GM23338 (cell line): ENCODE measurements at places on chromosomes 12 and 14. TPM values are rescaled to one million over a fixed set of nuclear protein-coding genes. Genes with fewer than 3 reads are reported as not detected.

- no peaks in the 10 kb centered on the region for H3K27me3 ChIP-seq
- H3K4me1 ChIP-seq = peaks cover 9% of the 10 kb centered on the region
- H3K36me3 ChIP-seq = peaks cover 4% of the 10 kb centered on the region; the same call in 1 of the 2 replicates
- H3K27ac ChIP-seq = no peak overlapping the region
Measured at GRCh38 chr12:14238221-14238792, 127.2 kb upstream of the ATF7IP start.

DNA sequence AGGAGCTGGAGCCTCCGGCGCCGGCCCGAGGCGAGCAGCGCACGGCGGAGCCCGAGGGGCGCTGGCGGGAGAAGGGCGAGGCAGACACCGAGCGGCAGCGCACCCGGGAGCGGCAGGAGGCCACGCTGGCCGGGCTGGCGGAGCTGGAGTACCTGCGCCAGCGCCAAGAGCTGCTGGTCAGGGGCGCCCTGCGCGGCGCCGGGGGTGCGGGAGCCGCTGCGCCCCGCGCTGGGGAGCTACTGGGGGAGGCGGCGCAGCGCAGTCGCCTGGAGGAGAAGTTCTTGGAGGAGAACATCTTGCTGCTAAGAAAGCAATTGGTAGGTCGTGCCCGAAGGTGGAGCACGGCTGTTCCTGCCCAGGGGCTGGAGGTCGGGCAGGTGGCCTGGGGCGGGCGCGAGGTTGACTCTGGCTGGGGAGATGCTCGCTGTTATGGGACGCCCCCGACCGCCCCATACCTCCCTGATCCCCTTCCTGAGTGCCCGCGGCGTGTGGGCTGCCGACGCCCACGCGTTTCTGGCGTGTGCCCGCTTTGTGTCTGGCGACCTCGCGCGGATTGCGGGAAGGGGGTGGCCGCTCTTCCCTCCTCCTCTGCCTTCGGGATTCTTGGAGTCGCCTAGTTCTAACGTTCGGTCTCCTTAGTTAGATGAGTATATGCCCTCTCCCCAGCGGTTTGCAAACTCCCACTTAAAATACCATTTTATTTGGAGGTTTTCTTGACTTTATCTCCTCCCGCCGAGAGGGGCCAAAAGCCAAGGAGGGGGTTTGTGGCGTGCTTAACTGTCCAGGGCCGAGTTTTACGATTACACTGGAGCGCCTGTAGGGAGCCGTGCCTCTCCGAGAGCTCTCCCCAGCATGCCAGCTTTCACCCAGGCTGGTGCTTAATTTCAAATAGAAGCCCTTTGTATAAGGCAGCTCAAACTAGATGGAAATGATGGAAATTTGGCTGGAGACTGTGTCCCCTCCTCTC, 752 bp downstream of the DACT1 start:
- H3K27me3 ChIP-seq = peaks cover 26% of the 10 kb centered on the region
- H3K4me3 ChIP-seq = peak overlapping the region; percentile 73
- H3K27ac ChIP-seq = no peak overlapping the region
- peak; percentile 59 for DNase-seq
- H3K36me3 ChIP-seq = peaks cover 6% of the 10 kb centered on the region; the same call in 1 of the 2 replicates
- H3K4me1 ChIP-seq = peaks cover 38% of the 10 kb centered on the region

DNA sequence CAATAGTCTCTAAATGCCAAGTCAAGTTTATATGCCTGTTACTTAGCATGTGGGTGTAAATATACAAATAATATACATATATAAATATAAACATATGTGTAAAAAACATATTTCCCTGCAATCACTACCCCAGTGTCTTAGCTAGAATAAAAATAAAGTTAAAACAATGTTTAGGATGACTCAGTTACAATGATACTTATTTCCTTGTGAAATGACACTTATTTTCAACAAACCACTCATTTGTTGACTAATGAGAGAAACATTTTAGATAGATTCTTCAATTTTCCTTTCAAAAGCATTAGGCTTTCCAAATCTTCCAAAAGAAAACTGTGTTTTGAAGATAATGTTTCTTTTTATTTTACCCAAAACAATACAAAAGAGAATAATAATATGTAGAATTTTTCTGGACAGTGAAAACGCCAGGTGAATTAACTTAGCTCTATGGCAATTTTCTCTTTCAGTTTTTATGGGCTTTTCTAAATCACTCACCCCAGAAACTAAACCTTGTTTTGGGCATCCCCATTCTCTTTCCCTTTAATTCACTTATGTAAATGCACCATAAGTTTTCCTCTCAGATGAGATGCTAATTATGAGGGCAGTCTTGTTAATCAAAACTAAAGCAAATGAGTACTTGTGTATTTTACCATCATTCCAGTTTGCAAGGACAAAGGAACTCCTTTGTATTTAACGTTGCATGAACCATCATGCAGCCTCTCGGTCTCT, 465.9 kb downstream of the BCAT1 start:
- DNase-seq = no peak
- no peak overlapping the region for H3K27ac ChIP-seq
- no peak overlapping the region for H3K4me3 ChIP-seq
- H3K27me3 ChIP-seq = no peaks in the 10 kb centered on the region
- H3K4me1 ChIP-seq = peaks cover 9% of the 10 kb centered on the region; the same call in 1 of the 2 replicates

DNA sequence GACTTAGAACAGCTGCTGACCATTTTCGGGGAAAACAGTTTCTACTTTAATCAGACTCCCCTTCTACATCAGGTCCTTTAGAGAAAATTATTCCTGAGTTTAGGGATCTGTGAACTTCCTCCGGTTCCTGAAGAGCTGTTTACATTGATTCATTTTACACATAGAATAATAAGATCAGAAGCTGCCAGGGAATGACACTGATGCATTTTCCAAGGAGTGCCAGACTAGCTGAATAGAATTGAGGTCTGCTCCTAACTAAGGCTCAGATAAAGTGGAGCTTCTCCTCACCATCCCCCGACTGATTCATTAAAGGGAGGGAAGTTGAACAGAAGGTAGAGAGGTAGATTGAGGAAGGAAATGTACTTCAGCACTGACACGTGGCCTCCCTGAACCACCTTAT, 41.9 kb upstream of the PSMA6 start:
- H3K4me3 ChIP-seq = no peak overlapping the region
- no peak overlapping the region for H3K27ac ChIP-seq
- H3K36me3 ChIP-seq = no peaks in the 10 kb centered on the region; the same call in 1 of the 2 replicates
- H3K4me1 ChIP-seq = no peaks in the 10 kb centered on the region
- no peak for DNase-seq
- H3K27me3 ChIP-seq = no peaks in the 10 kb centered on the region

PEBP1 gene
- 819 and 844 TPM in 2 replicates for polyA plus RNA-seq

- H3K27me3 ChIP-seq = no peaks in the 10 kb centered on the region; the same call in 1 of the 2 replicates
- 0 out of 2 replicates have a peak, but pooled peaks cover 8% of the 10 kb centered on the region for H3K4me1 ChIP-seq
- no peak overlapping the region for H3K27ac ChIP-seq
- no peaks in the 10 kb centered on the region for H3K36me3 ChIP-seq
Measured at GRCh38 chr14:54700717-54701116, 133.8 kb downstream of the SAMD4A start.

GRCh38 chr14:20546877-20547276, 14.0 kb downstream of the RNASE9 start:
- H3K27me3 ChIP-seq = no peaks in the 10 kb centered on the region
- H3K27ac ChIP-seq = no peak overlapping the region
- H3K4me3 ChIP-seq = no peak overlapping the region
- 0 out of 2 replicates have a peak, but pooled peaks cover 1% of the 10 kb centered on the region for H3K4me1 ChIP-seq
- no peak for DNase-seq

CLEC4C gene
- not detected in 2 replicates for polyA plus RNA-seq

BHLHE41 gene
- polyA plus RNA-seq = 2.9 and 3.3 TPM in 2 replicates

DNA sequence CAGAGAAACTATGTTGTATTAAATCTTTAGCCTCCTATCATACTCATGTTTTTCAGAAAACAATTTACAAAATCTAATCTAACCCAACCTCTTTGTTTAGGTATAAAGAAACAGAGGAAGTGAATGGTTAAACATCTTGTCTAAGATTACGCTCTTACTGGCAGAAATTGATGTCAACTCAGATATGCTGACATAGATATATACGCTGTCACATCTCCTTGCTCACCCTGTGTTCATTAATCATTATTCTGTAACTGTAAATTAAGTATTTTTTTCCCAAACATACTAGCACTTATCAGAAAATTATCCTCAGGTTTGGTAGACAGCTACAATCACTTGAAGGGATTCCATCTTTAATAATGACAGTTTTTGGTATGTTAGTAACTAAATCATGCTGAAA, 1127.6 kb upstream of the SEL1L start:
- H3K4me1 ChIP-seq = no peaks in the 10 kb centered on the region
- no peaks in the 10 kb centered on the region for H3K36me3 ChIP-seq
- H3K27ac ChIP-seq = no peak overlapping the region
- no peak overlapping the region for H3K4me3 ChIP-seq
- no peak for DNase-seq

- H3K4me3 ChIP-seq = peak overlapping the region; percentile 91
- peaks cover 7% of the 10 kb centered on the region for H3K4me1 ChIP-seq
- peaks cover 31% of the 10 kb centered on the region for H3K27me3 ChIP-seq
- DNase-seq = peak; percentile 50
Measured at GRCh38 chr14:54901380-54902142, 1.1 kb downstream of the GCH1 start.

PRPH gene
- 0.36 and 0.43 TPM in 2 replicates for polyA plus RNA-seq

- H3K4me1 ChIP-seq = no peaks in the 10 kb centered on the region
- DNase-seq = no peak
- no peaks in the 10 kb centered on the region for H3K27me3 ChIP-seq
- no peaks in the 10 kb centered on the region for H3K36me3 ChIP-seq
- no peak overlapping the region for H3K4me3 ChIP-seq
Measured at GRCh38 chr12:130436741-130437501, 99.2 kb downstream of the PIWIL1 start.

CEP128 gene
- 5.9 and 7.6 TPM in 2 replicates for polyA plus RNA-seq

ACOT6 gene
- 0.24 and 0.44 TPM in 2 replicates for polyA plus RNA-seq

GRCh38 chr12:2323532-2324255, 270.9 kb downstream of the CACNA1C start:
- no peak for DNase-seq
- no peaks in the 10 kb centered on the region for H3K4me1 ChIP-seq
- H3K4me3 ChIP-seq = no peak overlapping the region
- H3K27ac ChIP-seq = no peak overlapping the region
- H3K36me3 ChIP-seq = no peaks in the 10 kb centered on the region

DNA sequence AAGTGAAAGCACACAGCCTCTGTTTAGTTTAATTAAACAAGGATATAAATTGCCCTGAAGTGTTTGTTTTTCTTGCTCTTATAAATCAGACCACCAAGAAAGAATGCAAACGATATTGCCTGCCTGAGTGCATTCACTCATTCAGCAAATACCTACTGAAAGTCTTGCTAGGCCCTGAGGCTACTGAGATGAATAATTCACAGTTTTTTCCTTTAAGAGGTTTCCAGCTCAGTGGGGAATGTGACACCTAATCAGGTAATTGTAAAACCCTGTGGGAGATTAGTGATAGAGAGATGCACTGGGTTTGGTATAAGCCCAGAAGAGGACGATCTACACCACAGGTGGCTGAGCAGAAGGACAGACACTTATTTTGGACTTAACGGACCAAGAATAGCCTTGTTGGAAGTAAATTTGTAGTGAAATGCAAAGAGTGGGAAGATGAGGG, 151.4 kb downstream of the SLC35F4 start:
- peak overlapping the region; percentile 9; the same call in 1 of the 2 replicates for H3K4me3 ChIP-seq
- no peaks in the 10 kb centered on the region for H3K27me3 ChIP-seq

SPX gene
- polyA plus RNA-seq = 1.0 and 1.3 TPM in 2 replicates

- no peaks in the 10 kb centered on the region for H3K36me3 ChIP-seq
- 0 out of 2 replicates have a peak, but pooled peaks cover 4% of the 10 kb centered on the region for H3K4me1 ChIP-seq
- no peaks in the 10 kb centered on the region for H3K27me3 ChIP-seq
- DNase-seq = no peak
Measured at GRCh38 chr14:91749868-91750267, 18.0 kb upstream of the CATSPERB start.

DNA sequence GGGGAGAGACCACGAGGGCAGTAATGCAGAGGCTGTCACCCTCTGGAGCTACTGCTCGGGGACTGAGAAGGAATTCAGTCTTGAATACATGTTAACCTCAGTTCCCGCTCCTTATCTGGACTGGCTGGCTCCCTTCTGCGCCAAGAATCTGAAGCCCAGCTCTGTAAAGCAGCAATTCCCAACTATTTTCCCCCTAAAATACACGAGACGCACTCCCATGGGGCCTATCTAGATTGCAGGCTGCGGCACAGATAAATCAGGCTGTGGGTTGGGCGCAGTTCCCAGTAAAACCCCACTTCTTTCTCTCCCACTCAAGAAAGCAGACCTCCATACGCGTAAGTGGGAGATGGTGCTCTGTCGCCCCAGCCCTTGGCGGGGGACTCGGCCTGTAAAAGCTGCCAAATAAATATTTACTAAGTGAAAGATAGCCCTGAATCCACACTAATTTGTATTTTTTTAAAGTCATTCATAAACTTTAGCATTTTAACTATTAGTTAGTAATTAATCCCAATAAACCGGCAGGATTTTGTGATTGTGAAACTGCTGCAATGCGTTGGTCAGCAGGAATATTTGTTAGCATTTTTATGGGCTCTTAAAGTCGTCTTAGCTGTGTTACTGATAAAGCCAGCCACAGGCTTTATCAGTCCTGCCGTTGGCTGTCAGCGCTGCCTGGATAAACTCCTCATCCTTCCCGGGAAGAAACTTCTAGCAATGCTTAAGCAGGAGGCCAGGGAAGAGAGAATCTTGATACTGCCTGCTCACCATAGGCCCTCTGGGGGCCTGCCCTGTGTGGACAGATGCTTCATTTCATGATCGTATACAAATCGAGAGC, 17.8 kb downstream of the FBXL14 start:
- H3K27me3 ChIP-seq = no peaks in the 10 kb centered on the region; the same call in 1 of the 2 replicates
- no peak overlapping the region for H3K4me3 ChIP-seq
- no peaks in the 10 kb centered on the region for H3K4me1 ChIP-seq

PIANP gene
- polyA plus RNA-seq = 6.4 and 7.7 TPM in 2 replicates

- no peak overlapping the region for H3K4me3 ChIP-seq
- peaks cover 11% of the 10 kb centered on the region; the same call in 1 of the 2 replicates for H3K36me3 ChIP-seq
- peak; percentile 40 for DNase-seq
- no peaks in the 10 kb centered on the region for H3K27me3 ChIP-seq
- H3K27ac ChIP-seq = no peak overlapping the region
- H3K4me1 ChIP-seq = no peaks in the 10 kb centered on the region
Measured at GRCh38 chr14:90276646-90277367, 20.5 kb downstream of the PSMC1 start.

TPPP2 gene
- not detected in 2 replicates for polyA plus RNA-seq

AMN1 gene
- 14.1 and 17.7 TPM in 2 replicates for polyA plus RNA-seq

DNA sequence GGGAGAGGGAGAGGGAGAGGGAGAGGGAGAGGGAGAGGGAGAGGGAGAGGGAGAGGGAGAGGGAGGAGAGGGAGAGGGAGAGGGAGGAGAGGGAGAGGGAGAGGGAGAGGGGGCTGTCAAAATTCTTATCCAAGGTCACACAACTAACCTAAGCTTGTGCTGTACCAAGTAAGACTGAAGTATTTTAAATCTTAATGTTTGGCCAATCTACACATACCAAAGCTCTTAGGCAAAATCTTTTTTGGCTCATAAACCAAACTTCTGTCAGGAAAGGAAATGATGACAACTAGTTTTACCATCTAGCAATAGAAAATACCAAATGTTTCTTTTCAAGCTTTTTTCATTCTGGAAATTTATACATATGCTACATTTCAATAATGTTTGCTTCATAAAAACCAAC, 33.8 kb downstream of the CCDC38 start:
- H3K27ac ChIP-seq = no peak overlapping the region
- H3K4me1 ChIP-seq = no peaks in the 10 kb centered on the region
- no peaks in the 10 kb centered on the region for H3K27me3 ChIP-seq
- no peaks in the 10 kb centered on the region for H3K36me3 ChIP-seq

GRCh38 chr12:1583421-1584078, 10.8 kb downstream of the FBXL14 start:
- peaks cover 57% of the 10 kb centered on the region for H3K27me3 ChIP-seq
- H3K27ac ChIP-seq = no peak overlapping the region
- H3K36me3 ChIP-seq = no peaks in the 10 kb centered on the region
- no peak overlapping the region for H3K4me3 ChIP-seq
- peak; percentile 91 for DNase-seq

GPR137C gene
- 2.2 and 2.4 TPM in 2 replicates for polyA plus RNA-seq
